ENCODE measurements at places on chromosomes 3 and 15. TPM values are rescaled to one million over a fixed set of nuclear protein-coding genes. Genes with fewer than 3 reads are reported as not detected.

GRCh38 chr15:79923079-79923514 is 26.3 kb upstream of the MTHFS start:
- peak; percentile 77 for DNase-seq

DNA sequence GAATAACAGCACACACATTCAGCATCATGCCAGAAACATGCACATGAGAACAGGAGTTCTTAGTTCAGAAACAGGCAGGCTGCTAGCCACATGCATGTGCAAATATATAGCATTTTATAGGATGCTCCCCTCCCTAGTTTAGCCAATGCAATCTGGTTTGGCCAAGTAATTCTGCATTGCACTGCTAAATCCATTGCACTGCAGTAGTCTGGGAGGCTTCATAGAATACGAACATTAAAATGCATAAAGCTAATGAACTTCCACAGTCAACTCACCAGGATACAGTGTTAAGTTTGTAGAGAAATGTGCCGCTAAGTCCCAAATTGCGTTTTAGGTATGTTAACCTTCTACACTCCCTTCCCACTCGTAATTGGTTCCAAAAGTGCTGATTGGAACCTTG is 41.8 kb downstream of the EHHADH start:
- no peak for DNase-seq

GRCh38 chr3:171334465-171334811 is 125.8 kb downstream of the TNIK start:
- no peak for DNase-seq

DNA sequence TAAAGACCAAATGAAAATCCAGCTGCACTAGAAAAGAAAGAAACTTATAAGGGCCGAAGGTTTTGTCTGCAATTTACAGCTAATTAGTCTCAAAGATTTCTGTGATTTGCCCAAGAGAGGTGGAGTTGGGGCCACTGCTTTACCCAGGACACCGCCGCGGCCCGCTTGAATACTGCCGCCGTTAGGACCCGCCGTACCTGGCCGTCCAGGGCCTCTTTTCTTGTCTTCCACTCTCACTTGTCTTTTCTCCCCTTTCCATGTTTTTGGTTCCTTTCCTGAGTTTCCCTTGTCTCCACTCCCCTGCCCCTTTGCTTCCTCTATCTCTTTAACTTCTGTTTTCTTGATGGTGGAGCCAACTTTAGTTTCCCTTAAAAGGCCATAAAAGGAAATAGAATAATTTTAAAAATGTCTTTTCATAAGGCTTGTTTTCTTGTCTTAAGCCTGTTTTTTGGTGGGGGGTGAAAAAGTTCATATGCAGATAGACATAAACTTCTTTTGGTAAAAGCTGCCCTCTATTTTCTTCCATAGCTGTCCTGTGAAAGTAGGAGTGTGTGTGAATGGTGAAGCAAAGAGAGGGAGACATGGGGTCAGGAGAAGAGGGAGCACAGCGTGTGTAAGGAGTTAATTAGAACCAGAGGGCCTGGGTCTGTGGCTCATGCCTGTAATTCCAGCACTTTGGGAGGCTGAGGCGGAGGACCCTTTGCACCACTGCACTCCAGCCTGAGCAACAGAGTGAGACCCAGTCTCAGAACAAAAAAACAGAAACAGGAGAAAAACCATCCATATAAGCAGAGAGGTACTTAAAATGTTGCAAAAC is 16.0 kb upstream of the CCNL1 start:
- peak; percentile 58 for DNase-seq

GRCh38 chr3:35724106-35724505 is 84.8 kb downstream of the ARPP21 start:
- no peak for DNase-seq

DNA sequence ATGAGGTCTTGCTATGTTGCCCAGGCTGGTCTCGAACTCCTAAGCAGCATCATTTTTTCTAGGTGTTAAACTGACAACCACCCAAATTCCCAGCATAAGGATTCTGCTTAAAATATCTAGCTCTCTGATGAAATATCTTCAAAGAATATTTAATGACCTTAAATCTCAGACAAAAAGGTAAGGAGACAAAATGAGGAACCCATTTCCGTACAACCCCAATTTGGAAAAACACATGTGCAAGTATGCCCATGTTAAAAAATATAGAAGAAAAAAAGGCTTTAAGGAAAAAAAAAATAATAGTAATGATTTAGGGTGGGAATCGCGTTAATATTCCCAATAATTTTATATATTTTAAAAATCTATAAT is 1.4 kb upstream of the SACM1L start:
- DNase-seq: no peak

- DNase-seq: no peak
These were observed 249.9 kb upstream of the DNAJC19 start for GRCh38 chr3:181239441-181239840.

DNA sequence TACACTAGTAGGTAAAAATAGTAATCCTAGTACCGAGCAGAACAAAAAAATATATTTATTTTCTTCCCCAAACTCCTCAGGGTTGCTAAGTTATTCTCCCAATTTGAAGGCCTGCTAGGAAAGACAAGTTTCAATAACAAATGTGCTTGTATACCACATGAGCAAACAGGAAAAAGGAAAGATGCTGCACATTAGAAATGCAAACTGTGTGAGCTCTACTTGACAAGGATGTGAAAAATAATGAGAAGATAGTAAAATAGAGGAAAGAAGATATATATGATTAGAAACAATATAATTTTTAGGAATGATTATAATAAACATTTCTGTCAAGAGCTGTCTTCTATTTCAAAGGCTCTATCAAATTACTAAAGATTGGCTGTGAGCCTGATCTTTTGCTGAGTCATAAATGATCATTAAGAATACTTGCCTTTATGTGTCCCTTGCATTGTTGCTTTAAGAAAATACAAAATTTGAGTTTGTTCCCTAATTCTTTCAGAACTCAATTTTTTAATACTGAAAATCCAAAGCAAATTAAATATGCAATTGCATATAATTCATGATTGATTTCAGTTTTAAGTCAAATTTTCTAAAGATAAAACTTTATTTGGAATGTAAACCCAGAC is 174.2 kb downstream of the NEK10 start:
- DNase-seq: peak; percentile 13

DNA sequence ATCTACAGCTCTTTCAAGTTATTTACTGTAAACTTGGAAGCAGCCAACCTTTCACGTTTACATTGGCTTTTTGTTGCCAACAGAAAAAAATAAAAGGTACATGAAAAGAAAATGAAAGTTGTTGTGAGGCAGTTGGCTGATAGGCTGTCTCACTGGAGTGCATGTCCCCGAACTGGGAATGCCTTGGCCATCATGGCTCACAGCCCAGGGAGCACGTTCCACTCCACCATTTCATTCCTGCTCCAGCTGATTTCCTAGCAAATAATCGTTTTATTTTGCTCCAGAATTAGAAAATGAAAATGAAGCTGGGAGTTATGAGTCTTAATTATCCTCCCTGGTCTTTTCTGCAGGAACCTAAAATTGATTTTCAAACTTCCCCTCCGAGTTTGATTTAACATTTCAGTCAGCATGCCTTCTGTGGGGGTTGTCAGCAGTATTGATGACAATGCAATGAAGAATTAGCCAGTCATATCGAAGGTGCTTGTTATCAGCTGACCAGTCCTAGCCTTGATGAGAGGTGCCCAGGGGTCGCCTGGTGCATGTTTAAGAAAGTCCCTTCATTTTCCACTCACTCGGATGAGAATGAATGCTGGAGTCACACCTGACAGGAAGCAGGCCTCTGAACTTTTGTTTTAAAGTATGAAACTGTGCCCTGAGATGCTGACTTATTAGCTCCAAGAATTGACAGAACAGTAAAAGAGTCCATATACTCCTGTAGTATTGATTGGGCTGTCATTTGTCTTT is 293.7 kb upstream of the TRIM42 start:
- no peak for DNase-seq

DNA sequence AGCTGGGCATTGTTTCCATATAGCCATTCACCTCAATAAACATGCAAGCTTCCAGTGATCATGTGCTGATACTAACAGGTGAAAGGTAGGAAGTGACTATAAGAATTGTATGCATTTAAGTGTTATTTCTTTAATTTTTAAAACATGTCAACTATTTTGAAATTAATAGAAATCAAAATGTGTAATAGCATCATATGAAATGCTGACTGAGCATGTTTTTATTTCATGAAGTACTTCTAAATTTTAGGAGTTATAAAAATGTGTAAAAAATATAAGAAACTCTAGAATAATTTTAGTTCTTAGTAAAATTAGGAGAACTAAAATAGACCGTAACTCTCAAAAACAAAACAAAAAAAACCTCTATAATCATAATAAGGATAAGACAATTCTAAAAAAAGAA is 229.3 kb upstream of the ARPP21 start:
- DNase-seq: no peak

DNA sequence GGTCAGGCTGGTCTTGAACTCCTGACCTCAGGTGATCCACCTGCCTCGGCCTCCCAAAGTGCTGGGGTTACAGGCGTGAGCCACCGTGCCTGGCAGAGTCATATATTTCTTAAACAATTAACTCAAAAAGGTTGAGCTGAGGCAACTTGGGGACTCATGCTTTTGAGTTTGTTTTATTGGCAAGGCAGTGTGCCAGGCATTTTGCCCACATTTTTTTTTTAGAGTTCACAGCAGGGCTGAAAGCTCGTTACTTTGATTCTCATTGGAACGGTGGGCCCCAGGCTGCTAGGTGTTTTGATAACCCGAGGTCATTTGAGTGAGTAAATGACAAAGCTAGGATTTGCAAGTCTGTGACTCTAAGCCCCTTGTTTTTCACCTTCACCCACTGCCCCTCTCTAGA is 76.2 kb downstream of the CCK start:
- no peak for DNase-seq

GRCh38 chr3:164351131-164351530 is 727.2 kb downstream of the SI start:
- peak; percentile 4 for DNase-seq

DNA sequence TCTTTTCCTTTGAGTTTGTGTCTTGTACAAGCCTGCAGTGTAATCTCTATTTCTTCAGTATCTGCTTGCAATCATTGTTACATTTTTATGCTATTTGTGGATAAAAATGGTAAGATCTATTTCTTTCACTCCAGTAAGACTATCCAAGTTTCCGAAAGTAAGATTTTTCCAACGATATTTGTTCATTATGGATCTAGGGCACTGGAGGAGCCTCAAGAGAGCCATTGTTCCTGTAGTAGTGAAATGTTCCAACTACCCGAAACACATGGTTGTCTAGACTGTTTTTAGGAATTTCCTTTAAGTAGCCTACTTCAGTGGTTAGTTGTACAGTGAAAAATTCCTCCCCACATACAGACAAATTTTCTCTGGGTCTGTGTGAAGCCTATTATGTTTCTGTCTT is 597.4 kb downstream of the RSL24D1 start:
- no peak for DNase-seq

GRCh38 chr3:117485841-117486240 is 776.3 kb downstream of the TUSC7 start:
- no peak for DNase-seq

DNA sequence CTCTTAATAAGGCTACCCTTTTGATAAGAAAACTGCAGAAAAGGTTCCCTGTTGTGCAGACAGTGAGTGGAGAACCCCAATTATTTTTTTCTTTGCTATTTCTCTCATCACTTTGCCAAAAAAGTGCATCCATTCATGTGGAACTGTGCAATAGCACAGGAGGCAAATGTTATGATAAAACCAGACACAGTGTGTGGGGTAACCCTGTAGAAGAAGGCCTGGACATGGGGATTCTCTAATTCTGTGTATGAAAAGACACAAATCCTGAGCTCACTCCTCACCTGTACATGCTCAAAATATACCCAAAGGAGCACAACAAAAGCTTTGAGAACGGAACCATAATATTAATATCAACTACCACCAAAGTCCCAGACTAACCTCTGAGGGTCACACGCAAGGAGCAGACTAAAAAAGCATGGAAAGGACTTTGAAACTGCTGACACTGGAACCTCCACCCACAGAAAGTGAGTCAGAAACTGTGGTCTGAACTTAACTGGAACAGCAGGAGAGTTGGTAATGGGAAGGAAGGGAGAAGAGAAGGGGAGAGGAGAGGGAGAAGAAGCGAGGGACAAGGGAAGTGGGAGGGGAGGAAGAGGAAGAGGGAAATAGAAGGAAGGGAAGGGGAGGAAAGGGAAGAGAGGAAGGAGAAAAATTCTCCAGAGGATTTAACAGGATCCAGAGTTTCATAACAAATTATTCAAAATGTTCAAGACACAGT is 299.9 kb downstream of the TBC1D5 start:
- peak; percentile 32 for DNase-seq

DNA sequence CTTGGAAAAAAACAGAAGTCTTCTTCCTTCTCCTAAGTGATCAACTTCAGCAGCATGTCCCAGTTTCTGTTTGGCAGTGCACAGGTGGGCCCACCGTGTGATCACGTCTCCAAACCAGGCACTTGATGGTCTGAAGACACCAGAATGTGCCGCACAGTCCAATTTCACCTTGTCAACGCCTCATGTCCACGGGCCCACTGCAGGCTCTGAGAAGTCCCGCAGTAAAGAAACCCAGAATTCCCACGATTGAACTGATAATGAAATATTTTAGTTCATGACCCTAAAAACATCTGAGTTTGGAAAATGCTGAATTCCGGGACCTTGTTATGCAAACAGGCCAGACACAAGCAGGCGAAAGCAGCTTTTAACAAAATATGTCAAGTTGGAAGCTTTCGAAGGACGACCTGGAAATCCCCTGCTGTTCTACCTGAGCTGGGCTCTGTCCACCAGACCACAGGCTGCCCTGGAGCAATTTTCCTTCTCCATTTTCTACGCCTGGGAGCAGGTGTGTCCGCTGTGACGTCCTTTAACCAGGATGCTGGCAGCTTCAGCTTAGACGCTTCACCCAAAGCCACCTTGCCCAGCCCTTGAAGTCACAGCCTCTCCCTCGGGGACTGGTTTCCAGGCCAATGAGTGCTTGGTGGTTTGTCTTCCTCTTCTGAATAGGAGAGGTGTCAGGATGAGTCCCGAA is 167.8 kb upstream of the IQSEC1 start:
- DNase-seq: no peak

- DNase-seq: no peak
These were observed 285.1 kb downstream of the LPP start for GRCh38 chr3:188439080-188439479.

Gene IQCB1
- 13.9 TPM for total RNA-seq

Gene IQCF5
- not detected for total RNA-seq

Gene COX5A
- total RNA-seq: 65.3 TPM

Gene IGDCC3
- not detected for total RNA-seq

Gene SLC9A9
- 3.8 TPM for total RNA-seq

Gene TP63
- not detected for total RNA-seq

Gene FBXO45
- total RNA-seq: 10.7 TPM

Gene SKOR1
- total RNA-seq: 0.11 TPM

Gene UCN2
- 0.25 TPM for total RNA-seq

Gene IMPG2
- 0.11 TPM for total RNA-seq

Gene B4GALT4
- total RNA-seq: 55.6 TPM

Gene TM4SF18
- total RNA-seq: not detected

Measured in GM23248 (cell line).